Stimulated activated CD8-positive, alpha-beta memory T cell treated with anti-CD3 and anti-CD28 coated beads, Interleukin-12 subunit alpha, Interleukin-12 subunit beta, amount 100 ng/mL, for 1 hour (primary cell): ENCODE measurements at places on chromosomes 7 and 10.
A peak's percentile ranks its signal among the peaks of the same experiment; 100 is the strongest.

GRCh38 chr10:94461503-94461902 is 59.2 kb downstream of the TBC1D12 start:
- no peak for DNase-seq

DNA sequence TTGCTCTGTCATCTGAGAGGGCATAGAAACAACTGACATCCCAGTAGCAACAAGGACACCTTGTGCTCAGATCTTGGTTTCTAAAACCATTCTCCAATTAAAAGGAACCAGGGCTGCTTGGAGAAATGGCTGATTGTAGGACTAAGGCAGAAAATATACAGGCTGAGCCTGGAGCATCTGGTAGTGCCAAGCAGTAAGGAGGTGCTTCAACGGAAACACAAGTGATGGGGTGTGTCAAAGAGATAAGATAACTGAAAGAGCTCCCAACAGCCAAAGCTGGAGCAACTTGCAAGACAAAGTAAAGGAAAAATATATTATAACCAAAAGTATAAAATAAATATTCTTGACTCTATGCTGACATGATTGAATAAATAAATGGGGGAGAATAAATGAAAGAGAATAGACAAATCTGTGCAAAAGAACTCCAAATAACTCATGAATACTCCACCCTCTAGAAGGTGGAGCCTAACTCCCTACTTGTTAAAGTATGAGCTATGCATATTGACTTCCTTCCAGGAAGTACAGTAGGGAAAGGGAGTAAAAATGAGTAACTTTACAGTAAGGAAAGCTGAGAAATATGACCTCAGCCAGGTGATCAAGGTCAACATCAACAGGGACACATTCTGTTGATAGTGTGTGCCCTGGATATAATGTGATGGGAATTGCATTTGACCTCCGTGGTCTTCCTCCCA is 162.4 kb downstream of the NOC3L start:
- DNase-seq = no peak

- DNase-seq = no peak
Observed at GRCh38 chr7:15780271-15780670, 93.8 kb upstream of the MEOX2 start.

GRCh38 chr7:98174334-98175259 is 36.6 kb upstream of the BHLHA15 start:
- DNase-seq = no peak

- DNase-seq = no peak
Observed at GRCh38 chr7:85164376-85164775, 22.5 kb downstream of the SEMA3D start.

- DNase-seq = no peak
Observed at GRCh38 chr10:124025660-124026588, 67.5 kb downstream of the CHST15 start.

DNA sequence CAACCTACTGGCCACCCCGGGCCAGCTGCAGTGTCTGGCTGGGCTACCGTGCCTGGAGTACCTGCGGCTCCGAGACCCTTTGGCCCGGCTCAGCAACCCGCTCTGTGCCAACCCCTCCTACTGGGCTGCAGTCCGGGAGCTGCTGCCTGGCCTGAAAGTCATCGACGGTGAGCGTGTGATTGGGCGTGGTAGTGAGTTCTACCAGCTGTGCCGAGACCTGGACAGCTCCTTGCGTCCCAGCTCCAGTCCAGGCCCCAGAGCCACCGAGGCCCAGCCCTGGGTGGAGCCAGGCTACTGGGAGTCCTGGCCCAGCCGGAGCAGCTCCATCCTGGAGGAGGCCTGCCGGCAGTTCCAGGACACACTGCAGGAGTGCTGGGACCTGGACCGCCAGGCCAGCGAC is 4.2 kb downstream of the RARRES2 start:
- DNase-seq = no peak

DNA sequence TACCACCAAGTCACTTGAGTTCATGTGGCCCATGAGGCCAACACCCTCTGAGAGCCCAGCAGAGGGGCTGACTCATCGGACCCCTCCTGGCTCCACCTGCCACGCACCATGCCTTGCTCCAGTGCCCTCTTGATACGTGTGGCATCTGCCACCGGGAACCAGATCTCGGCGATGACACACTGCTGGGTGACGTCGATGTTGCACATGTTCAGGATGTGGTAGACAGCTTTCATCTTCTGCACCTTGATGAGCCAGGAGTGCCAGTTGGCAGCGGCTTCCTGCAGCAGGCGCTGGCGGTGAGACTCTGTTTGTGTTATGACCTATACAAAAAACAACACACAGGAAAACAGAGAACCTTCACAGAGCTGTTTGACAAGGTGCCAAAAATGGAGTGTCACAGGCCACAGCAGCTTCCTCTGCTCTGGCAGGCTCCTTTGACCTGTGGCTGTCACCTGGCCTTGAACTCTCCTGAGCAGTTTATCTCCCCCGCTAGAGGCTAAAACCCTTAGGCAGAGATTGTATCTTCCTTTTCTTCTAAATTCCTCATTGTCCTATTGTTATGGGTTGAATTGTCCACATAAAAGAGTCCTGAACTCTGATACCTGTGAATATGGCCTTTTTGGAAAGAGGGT is 45.2 kb upstream of the TMEM213 start:
- DNase-seq = peak; percentile 88

DNA sequence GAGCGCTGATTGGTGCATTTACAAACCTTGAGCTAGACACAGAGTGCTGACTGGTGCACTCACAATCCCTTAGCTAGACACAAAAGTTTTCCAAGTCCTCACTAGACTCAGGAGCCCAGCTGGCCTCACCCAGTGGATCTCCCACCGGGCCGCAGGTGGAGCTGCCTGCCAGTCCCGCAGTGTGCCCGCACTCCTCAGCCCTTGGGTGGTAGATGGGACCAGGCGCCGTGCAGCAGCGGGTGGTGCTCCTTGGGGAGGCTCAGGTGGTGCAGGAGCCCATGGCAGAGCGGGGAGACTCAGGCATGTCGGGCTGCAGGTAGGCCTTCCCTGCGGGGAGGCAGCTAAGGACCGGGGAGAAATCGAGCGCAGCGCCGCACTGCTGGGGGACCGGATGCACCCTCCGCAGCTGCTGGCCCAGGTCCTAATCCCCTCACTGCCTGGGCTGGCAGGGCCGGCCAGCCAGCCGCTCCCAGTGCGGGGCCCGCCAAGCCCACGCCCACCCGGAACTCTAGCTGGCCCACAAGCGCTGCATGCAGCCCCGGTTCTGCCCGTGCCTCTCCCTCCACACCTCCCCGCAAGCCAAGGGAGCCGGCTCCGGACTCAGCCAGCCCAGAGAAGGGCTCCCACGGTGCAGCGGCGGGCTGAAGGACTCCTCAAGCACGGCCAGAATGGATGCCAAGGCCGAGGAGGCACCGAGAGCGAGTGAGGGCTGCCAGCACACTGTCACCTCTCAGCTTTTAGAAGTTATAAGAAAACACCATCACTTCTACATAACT is 128.9 kb downstream of the ZNF438 start:
- no peak for DNase-seq

DNA sequence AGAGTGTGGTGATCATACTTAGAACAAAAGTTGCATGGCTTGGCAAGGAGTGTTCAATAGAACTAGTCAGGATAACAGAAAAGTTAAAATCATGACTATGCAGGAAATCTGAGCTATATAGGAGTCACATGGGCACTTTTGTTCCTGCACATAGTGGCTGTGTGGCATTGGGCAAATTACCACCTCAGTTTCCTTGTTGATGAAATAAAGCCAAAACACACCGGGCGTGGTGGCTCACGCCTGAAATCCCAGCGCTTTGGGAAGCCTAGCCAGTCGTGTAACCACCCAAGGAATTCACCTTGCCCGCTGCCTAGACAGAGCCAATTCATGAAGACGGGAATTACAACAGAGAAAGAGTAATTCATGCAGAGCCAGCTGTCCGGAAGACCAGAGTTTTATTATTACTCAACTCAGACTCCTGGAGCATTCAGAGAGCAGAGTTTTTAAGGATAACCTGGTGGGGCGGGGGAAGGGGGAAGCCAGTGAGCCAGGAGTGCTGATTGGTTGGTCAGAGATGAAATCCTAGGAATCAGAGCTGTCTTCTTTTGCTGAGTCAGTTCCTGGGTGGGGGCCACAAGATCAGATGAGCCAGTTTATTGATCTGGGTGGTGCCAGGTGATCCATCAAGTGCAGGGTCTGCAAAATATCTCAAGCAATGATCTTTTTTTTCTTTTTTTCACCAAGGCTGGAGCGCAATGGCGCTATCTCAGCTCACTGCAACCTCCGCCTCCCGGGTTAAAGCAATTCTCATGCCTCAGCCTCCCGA is 6.4 kb upstream of the MKRN1 start:
- DNase-seq = no peak

DNA sequence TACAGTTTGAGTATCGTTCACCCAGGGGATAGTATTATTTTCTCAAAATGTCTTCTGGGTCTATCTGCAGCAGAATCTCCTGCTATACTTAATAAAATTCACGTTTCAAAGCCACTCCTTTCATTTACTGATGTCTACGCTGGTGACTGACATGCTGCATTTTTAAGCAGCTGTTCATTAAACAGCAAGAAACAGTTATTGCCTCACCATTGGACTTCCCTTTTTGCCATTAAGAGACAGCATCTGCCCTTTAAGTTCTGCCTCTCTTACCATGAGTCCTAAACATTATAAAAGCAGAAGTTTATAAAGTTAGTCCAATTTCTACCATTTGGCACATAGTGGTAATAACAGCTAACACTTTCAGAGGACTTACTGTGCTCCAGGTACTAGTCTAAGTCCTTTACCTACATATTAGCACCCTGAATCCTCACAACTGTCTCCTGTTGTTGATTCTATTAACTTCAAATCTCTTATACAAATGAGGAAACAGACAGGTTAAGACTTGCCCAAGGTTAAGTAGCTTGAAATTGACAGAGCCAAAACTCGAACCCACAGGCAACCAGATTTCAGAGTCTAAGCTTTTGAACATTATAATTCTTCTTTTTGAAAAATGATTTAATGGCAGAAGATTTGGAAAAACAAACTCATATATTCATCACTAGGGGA is 169.5 kb downstream of the SNX13 start:
- DNase-seq = no peak

DNA sequence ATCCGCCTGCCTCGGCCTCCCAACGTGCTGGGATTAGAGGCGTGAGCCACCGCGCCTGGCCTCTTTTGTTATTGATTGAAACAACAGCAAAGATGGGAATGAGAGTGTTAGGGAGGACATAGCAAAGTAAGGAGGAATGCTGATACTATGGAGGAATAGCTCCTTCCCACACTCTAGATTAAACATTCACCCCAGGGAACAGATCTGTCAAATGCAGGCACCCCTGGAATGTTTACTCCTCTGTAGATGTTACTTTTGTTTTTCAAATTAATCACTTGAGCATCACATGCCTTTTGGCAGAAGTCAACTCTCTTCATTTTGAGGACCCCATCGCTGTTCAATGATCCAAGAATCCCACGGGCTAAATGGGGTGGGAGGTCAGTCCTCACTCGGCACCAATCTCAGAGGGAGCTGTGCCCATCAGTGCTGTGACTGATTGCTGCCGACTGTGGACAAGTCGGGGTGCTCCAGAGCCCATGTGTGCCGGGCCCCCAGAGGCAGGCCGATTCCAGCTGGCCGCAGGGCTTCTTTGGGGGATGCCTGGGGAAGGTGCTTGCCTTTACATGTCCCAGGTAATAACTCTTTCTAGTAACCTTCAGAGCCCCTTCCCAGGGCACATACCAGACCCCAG is 10.2 kb upstream of the COBL start:
- no peak for DNase-seq

- peak; percentile 67 for DNase-seq
Observed at GRCh38 chr10:101014230-101014884, 14.7 kb downstream of the LZTS2 start.

- DNase-seq = no peak
Observed at GRCh38 chr10:74040200-74041126, 42.5 kb downstream of the VCL start.

DNA sequence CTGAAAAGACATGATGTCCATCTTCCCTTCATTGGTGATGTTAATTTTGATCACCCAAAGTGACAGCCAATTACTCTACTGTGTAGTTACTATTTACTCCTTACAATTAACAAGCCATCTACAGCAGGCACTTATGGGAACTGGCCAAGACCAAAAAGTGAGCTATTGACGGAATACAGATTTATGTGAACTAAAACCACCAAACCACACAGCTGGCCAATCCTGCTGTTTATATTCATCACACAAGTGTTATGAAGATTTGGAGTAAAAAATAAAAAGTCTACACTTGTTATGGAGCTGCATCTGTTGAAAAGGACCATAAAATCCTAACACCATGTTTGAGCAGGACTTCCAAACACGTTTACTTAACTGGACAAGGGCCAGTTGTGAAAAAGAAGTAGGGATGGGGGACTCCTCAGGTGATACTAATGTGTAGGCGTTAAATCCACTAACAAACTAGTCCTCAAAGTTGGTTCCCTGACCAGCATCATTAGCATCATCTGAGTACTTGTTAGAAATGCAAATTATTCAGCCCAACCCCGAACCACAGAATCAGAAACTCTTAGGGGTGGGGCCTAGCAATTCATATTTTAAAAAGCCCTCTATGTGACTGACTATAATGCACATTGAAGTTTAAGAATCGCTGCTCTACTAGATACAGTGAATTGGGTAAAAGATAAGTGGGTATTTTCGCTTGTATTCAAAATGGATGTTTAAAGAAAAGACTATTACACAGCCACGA is 11.6 kb downstream of the MCMBP start:
- DNase-seq = no peak

DNA sequence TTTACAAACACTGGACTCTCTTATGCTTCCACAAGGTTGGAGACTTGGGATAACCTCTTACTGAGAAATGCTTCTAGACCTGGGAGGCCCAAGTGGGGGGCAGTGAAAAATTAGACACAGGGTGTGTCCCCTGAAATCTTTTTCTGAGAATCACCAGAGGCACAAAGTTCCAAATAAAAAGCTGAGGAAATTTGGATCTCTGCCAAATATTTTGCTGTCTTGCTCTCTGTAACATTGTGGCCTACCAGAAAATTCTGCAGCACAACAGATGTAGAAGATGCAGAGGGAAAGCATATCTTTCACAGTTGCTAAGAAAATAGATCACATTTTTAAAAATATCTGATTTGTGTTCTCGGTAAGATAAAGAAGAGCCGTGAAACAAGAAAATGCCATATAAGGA is 849.4 kb downstream of the CCSER2 start:
- DNase-seq = no peak

DNA sequence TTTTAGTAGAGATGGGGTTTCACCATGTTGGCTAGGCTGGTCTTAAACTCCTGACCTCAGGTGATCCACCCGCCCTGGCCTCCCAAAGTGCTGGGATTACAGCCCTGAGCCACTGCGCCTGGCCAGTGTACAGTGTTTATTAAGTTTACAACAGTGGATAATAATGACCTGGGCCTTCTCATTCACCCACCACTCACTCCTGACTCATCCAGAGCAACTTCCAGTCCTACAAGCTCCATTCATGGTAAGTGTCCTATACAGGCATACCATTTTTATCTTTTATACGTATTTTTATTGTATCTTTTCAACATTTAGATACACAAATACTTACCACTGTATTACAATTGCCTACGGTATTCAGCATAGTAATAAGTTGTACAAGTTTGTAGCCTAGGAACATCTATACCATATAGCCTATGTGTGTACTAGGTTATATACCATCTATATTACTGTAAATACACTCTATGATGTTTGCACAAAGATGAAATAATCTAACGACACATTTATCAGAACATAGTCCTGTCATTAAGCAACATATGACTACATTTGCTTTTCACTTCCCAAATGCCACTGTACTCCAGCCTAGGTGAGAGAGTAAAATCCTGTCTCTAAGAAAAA is 17.1 kb downstream of the HOXA1 start:
- DNase-seq = no peak
